Esophagus squamous epithelium (tissue), 5 donors: ENCODE measurements at places on chromosomes 3 and 15.

GRCh38 chr15:67035886-67036285 lies 29.5 kb upstream of the SMAD3 start:
- DNase-seq: no peak

DNA sequence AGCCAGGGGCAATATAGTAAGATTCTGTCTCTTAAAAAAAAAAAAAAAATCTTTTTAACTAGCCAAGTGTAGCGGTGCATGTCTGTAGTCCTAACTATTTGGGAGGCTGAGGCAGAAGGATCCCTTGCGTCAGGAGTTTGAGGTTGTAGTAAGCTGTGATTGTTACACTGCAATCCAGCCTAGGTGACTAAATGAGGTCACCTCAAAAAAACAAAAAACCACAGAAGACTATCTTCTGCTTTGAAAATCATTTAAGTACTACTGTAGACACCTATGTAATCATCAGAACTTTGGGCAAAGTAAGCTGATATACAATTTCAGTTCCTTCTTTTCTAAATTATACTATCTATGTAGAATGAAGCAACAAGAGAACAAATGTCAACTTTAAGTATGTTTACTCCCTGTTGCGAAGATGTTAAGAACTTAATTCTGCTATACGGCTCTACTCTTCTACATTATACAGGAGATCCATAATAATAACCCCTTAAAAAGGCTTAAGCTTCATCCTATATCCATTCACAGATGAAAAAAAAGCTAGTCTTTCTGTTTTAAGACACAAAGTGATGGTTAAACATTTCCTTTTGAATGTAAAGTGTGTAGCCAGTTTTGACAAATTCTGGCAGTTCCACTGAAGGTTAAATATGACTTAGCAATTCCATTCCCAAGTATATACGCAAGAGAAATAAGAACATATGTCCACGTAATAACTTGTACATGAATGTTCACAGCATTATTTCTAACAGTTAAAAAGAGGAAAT lies 15.2 kb downstream of the DAZL start:
- DNase-seq: no peak

- no peak for DNase-seq
Measured at GRCh38 chr3:155555479-155556060, 189.3 kb downstream of the PLCH1 start.

DNA sequence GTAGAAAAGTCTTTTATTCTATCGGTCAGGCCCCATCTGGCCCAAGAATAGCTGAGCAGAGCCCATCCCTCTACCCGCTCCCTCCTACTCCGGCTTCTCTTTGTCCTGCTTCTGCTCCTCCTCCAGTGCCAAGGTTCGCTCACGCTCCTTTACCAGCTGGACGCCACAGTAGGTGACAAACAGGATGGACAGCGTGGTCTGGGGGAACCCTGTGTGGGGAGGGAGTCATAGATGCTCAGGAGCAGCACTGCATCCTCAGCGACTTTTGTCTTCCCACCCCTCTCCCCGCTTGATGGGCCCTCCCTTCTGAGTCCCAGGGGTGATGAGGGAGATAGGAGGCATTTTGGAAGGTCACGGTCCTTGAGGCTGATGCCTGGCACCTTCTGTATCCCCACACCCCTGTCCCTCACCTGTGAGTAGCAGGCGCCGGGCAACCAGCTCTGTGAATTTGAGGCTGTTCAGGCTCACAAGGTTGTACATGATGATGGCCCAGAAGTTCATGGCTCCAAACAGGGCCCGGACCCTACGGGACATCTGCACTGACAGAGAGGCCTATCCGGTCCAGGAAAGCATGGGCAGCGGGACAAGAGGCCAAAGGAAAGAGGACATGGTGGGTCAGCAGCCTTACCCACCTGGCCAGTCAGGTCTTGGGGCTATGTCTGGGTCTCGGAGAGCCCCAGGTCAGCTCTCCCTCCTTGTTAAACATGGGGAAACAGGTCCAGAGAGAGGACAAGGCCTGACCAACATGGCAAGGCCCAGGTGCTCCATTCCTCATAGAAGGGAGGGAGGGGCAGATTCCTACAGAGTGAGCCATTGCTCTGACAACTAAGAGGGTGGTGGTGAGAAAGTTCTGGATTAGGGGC lies 7.6 kb downstream of the KLHL40 start:
- DNase-seq: no peak

- no peak for DNase-seq
Measured at GRCh38 chr3:44762690-44763089, 1.1 kb downstream of the KIF15 start.
